ENCODE measurements at places on chromosomes 7 and 10.

DNA sequence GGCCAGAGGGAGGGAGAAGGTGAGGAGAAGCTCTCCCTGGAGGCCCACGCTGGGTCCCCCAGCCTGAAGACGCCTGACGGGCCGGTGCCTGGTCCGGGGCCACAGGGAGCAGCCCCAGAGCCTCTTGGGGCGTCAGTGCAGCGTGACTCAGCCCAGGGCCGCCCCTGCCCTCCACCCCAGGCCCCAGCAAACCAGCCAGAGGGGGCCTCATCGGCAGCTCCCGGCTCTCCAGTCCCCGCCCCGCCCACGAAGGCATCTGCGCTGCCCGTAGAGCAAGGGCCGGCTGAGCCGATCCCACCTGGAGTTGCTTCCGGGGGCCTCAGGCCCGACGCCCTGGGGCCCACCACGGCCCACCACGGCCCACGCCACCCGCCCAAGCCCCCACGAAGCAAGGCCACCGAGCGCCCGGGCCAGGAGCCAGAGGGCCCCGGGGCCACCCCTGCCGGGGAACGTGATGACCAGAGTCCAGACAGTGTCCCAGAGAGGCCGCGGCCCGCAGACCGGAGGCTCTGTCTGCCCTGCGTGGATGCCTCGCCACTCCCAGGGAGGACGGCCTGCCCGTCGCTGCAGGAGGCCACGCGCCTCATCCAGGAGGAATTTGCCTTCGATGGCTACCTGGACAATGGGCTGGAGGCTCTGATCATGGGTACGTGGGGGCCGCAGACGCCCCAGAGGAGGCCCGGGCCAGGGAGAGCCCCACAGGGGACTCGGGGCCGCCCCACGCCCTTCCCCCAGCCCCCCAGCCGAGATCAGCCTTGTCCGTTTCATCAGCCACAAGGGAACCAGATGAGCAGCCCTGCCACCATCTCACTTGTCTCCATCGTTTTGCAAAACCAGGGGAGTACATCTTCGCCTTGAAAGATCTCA lies 31.2 kb upstream of the UTF1 start:
- no peak overlapping the region for H3K4me3 ChIP-seq

- DNase-seq, result no peak
- no peaks in the 10 kb centered on the region for H3K27me3 ChIP-seq
- H3K4me1 ChIP-seq, result peaks cover 54% of the 10 kb centered on the region
- H3K27ac ChIP-seq, result peak overlapping the region; percentile 96
- H3K4me3 ChIP-seq, result peak overlapping the region; percentile 75
These were observed 9.3 kb upstream of the IL2RA start for GRCh38 chr10:6071181-6072175.

DNA sequence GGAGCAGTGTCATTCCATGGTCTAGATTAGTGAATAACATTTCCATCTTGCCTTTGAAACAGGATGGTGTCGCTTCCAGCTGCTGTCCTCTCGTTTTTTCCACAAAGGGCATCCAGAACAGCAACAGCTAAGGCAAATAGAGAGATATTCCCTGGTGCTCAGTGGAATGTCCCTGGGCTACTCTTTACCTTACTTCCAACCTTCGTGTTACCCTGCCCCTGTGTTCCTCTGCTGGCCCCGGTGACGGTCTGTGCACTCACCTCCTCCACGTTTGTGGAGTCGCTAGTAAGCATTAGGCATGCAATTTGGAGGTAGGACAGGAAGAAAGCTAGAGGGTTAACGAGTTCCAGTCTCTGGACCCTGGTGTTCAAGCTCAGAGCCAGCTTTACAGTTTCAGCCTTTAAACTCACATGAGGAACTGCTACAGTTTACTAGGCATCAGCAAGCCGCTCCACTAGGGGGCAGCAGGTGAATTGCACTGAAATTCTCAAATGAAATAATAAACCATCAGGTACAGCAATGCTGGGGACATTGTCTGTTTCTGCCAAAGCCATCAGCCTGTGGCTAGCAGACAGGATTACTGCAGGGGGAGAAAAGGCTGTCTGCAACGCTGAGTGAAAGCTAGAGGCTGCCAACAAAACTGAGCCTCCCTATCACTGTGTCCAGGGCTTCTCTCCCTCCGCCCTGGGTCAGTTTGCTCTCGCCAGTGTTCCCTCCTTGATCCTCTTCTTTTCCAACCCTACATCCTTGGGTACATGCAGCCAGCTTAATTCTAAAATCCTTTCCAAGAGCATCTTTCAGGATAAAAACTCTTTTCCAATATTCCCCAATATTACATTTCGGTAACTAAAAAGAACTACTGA lies 9.0 kb downstream of the MRPL32 start:
- no peak overlapping the region for H3K4me3 ChIP-seq
- peaks cover 12% of the 10 kb centered on the region for H3K36me3 ChIP-seq
- peak overlapping the region; percentile 54 for H3K27ac ChIP-seq

GRCh38 chr10:124704428-124705380 lies 39.5 kb downstream of the FAM53B start:
- H3K36me3 ChIP-seq, result peaks cover 2% of the 10 kb centered on the region
- no peak for DNase-seq
- no peaks in the 10 kb centered on the region for H3K27me3 ChIP-seq
- peak overlapping the region; percentile 100 for H3K27ac ChIP-seq

DNA sequence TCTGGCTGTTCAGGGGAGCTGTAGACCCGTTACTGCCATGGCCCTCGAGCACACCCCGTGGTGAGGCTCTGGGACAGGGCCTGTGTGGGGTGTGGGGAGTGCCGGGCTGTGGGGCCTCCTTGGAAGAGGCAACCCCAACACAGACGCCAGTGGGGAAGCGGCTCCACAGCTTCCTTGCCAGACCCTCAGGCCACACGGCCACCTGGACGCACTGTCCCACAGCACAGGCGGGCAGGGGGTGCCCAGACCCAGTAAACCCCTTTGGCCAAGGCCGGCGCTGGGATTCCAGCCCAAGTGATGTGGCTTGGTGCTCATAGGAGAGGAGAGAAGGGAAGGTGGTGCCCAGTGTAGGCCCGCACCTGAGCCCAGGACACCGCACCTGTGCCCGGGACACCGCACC lies 12.9 kb upstream of the NKX6-2 start:
- H3K4me3 ChIP-seq, result no peak overlapping the region
- no peaks in the 10 kb centered on the region for H3K4me1 ChIP-seq
- no peak for DNase-seq
- H3K27me3 ChIP-seq, result peaks cover 5% of the 10 kb centered on the region
- no peak overlapping the region for H3K27ac ChIP-seq

DNA sequence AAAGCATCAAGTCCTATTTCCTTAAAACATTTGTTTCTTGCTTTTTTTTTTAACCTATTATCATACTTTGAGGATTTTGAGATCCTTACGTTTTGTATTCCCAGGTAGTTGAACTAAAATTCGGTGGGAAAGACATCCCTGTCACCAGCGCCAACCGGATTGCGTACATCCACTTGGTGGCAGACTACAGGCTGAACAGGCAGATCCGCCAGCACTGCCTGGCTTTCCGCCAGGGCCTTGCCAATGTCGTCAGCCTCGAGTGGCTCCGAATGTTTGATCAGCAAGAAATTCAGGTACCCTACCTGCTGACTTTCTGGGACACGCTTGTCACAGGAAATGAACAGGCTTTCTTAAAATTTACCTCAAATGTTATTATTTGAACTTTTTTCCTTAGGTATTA lies 83.0 kb upstream of the DNAJB6 start:
- H3K4me1 ChIP-seq, result peaks cover 2% of the 10 kb centered on the region
- no peak for DNase-seq
- H3K36me3 ChIP-seq, result no peaks in the 10 kb centered on the region
- H3K4me3 ChIP-seq, result no peak overlapping the region
- peak overlapping the region; percentile 8 for H3K27ac ChIP-seq
